ENCODE measurements at places on chromosomes 3 and 15. TPM values are rescaled to one million over a fixed set of nuclear protein-coding genes. Genes with fewer than 3 reads are reported as not detected.

Gene IL16
- 42.8 TPM for total RNA-seq

Gene MST1
- 11.1 TPM for total RNA-seq

Gene SLC22A14
- total RNA-seq, result not detected

Gene C2CD4B
- total RNA-seq, result 0.14 TPM

GRCh38 chr3:186457236-186457635 is 86.9 kb downstream of the CRYGS start:
- H3K4me1 ChIP-seq, result no peaks in the 10 kb centered on the region
- peaks cover 12% of the 10 kb centered on the region for H3K27me3 ChIP-seq
- H3K4me3 ChIP-seq, result no peak overlapping the region
- H3K36me3 ChIP-seq, result no peaks in the 10 kb centered on the region

DNA sequence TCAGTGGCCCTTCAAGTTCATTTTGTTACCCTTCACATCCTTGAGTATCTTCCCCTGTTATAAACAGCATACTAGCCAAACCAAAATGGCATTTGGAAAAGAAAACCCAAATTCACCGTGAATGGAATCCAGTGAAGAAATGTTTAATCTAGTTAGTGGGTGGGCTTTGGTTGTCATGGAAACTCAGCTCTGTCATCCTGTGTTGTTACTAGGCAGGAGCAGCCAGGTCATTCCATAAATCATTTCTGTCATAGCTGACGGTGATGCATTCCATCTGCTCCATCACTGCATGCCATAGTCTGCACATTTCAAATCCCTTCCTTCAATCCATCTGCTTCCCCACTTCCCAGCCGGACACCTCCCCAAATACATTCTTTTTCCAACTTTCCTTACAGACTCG is 140.4 kb upstream of the CGNL1 start:
- H3K27me3 ChIP-seq, result no peaks in the 10 kb centered on the region
- peaks cover 16% of the 10 kb centered on the region for H3K36me3 ChIP-seq
- no peaks in the 10 kb centered on the region for H3K4me1 ChIP-seq
- DNase-seq, result no peak
- H3K4me3 ChIP-seq, result no peak overlapping the region

- H3K27ac ChIP-seq, result no peak overlapping the region
- H3K4me3 ChIP-seq, result no peak overlapping the region
- H3K27me3 ChIP-seq, result peaks cover 4% of the 10 kb centered on the region
- no peaks in the 10 kb centered on the region for H3K4me1 ChIP-seq
- no peak for DNase-seq
These were observed 56.6 kb downstream of the P3H2 start for GRCh38 chr3:190064112-190064511.

DNA sequence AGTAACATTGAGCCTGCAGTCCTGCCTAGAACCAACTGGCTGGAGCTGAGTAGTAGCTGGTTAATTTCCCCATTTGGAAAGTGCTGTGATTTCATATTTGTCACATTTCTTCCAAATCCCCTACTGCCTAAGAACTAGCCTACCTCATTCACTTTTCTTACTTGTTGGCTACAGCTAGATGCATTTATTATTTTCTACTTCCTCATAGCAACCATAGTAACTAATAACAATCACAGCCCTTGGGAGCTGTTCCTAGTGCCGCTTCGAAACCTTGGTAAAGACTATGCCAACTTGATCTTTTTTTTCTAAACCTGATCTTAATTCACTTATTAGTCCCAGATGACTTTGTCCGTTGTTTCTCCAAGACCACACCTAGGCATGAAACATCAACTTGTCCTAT is 240.3 kb downstream of the FGF12 start:
- no peak overlapping the region for H3K27ac ChIP-seq
- no peaks in the 10 kb centered on the region for H3K27me3 ChIP-seq
- no peaks in the 10 kb centered on the region for H3K36me3 ChIP-seq
- DNase-seq, result no peak
- no peaks in the 10 kb centered on the region for H3K4me1 ChIP-seq

GRCh38 chr3:127045435-127046045 is 62.6 kb downstream of the PLXNA1 start:
- H3K36me3 ChIP-seq, result no peaks in the 10 kb centered on the region
- no peak for DNase-seq
- no peaks in the 10 kb centered on the region for H3K4me1 ChIP-seq
- no peaks in the 10 kb centered on the region for H3K27me3 ChIP-seq
- no peak overlapping the region for H3K4me3 ChIP-seq
- H3K27ac ChIP-seq, result no peak overlapping the region

Data from activated T-helper 2 cell treated with anti-CD3 and anti-CD28 coated beads, Interferon-gamma antibody, Interleukin-2, Interleukin-4, amounts not matched to agents 10 μg/mL and 5 μg/mL and 100 μg/mL, durations not matched to agents 14 hours and 24 hours and 36 hours (primary cell).